ENCODE measurements at places on chromosomes 3 and 15.
A peak's percentile ranks its signal among the peaks of the same experiment; 100 is the strongest.

GRCh38 chr15:63891079-63891767 lies 57.5 kb upstream of the HERC1 start:
- peak; percentile 77 for DNase-seq

DNA sequence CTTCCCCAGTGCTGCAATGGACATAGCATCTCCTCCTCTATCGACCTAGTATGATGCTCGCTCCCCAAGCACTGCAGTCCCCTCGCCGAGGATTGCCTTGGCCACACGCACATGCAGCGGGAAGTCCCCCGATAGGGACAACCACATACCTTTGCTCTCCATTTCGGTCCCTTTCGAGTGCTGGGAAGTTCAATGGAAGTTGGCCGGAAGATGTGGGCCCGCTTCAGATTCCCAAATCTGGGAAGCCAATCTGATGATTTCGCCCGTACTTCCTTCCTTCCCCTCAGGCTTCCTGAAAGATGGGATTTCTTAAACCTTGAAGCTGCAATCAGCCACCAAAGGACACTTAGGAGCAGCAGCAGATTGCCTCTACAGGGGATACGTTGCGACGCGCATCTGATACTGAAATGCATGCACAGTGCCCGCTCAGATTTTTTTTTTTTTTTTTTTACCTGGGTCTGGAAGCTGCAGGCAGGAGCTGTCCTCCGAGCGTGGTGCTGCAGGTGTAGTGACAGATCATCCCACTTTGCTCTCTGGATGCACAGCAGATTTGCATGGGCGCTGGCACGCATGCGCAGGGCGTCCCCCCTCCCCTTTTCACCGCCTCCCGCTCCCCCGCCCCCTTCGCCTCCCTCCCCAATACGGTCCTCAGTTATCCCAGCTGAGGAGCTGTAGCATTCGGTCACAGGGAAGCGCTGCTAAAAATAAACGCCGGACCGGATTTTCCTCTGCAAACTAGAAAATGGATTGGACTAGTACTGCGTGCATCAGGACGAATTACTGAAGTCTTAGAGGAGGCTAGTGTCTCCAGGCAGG lies at the start of gene FGF12:
Gene FGF12, minus strand, starts transcription at position 510 of the 816 bp plus-strand sequence.
- peak; percentile 14 for DNase-seq

- DNase-seq, result no peak
Measured at GRCh38 chr3:20141851-20142250, 44.2 kb downstream of the SGO1 start.

DNA sequence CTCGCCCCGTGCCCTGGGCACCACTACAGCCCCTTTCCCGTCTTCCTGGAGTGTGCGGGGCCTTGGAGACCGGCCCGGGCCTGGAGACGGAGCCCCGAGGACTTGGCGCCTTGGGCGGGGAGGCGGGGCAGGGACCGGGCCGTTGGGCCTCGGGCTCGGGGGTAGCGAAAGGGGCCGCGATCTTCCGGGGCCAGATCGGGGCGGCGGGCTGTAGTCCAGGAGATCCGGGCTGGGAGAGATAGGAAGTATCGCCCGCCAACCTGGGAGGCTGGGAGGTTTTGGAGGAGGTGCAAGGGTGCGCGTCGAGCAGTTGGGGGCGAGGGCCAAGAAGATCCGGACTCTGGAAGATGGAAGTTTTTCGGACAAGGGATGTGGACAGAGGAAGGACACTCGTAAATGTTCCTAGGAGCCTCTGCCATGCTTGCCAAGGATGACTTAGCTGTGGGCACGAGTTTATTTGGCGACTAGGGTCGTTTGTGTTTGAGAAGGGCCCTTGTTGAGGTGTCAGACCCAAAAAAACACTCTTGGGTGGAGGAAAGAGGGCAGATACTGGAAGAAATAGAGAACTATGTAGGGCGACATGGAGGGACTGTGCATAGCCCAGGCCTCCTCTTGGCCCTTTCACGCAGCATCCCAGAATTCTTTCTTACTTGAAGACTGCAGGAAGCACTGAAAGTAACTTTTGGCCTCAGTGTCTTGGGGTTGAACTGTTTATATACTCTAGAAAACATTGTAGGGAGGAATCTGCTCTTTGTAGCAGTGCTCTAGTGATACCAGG lies 712 bp downstream of the RTF1 start:
- DNase-seq, result peak; percentile 30

GRCh38 chr3:52429779-52430415 lies 15.0 kb downstream of the SEMA3G start:
- no peak for DNase-seq

DNA sequence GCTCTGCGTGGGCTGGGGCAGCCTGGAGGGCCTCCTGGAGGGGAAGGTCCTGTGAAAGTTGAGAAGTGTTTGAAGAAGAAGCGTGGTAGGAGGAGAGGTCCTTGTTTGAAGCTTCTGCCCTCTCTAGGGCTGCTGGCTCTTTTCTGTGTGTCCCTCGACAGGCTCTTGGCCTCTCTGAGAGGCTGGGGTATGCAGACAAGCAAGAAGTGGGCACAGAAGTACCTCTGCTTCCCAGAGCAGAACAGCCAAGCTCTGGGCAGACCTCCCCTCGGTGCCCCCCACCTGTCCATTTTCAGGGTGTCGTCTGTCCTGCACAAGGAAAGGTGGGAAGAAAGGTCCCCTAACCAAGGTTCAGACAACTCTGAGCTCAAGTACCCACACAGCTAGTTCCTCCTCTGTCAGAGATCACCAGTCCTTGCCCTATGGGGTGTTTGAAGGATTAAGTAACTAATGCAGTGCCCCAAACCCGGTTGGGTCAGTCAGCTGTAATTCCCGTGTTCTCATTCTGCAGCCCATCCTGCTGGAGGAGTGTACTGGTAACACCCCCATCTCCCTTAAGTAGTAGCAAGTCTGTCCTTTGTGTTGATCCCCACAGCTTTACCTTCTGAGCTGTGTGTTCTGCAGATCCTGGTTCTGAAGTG lies 6.3 kb downstream of the CSK start:
- DNase-seq, result peak; percentile 35

GRCh38 chr3:148697306-148698189 lies at the start of gene AGTR1:
Gene AGTR1, plus strand, starts transcription at chr3:148697903. Its CDS starts 43,133 bp downstream, at chr3:148741036.
- no peak for DNase-seq

- DNase-seq, result no peak
Measured at GRCh38 chr3:113450911-113451310, 9.6 kb upstream of the CFAP44 start.

DNA sequence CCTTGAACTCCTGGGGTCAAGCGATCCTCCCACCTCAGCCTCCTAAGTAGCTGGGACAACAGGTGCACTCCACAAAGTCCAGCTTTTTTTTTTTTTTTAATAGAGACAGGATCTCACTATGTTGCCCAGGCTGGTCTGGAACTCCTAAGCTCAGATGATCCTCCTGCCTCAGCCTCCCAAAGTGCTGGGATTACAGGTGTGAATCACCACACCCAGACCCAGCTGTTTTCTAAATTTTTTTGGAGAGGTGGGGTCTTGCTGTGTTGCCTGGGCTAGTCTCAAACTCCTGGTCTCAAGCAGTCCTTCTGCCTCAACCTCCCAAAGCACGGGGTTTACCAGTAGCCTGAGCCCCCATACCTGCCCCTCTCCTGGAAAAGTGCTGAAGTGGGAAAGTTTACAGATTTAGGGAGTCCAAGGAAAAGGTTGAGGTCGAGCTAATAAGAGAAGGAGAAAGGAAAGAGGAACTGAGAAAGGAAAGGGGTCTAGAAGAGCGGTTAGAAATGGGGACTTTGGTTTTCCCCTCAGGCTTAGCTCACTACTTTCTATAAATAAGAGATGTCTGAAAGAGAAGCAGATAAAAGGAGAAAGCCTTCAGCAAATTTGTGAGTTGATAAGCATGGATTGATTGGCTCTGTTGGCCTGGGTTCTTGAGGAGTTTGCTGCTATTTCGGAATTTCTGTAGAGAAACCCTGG lies 23.6 kb downstream of the UBE2E1 start:
- no peak for DNase-seq

DNA sequence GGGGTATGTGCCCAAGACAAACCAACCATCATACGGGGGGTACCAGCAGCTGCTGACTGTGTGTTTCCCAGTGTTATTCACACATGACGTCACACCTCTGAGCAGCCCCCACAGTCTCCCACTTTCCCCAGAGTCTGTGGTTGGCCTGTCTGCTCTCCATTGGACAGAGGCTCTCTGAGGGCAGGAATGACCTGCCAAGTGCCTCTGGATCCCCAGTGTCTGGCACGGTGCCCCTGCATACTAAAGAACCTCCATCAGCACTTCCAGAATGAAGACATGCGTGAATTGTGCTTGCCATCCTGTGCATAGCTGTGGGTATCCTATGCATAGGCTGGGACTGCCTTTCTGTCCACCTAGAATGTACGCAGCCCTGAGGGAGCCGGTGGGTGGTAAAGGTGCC lies 3.5 kb upstream of the CCDC9B start:
- no peak for DNase-seq

GRCh38 chr15:40282147-40282868 lies 556 bp downstream of the ANKRD63 start:
- DNase-seq, result peak; percentile 59

- peak; percentile 67 for DNase-seq
Measured at GRCh38 chr3:152737021-152737908, 97.7 kb upstream of the P2RY1 start.

- no peak for DNase-seq
Measured at GRCh38 chr3:42957573-42957972, 21.5 kb upstream of the GASK1A start.

DNA sequence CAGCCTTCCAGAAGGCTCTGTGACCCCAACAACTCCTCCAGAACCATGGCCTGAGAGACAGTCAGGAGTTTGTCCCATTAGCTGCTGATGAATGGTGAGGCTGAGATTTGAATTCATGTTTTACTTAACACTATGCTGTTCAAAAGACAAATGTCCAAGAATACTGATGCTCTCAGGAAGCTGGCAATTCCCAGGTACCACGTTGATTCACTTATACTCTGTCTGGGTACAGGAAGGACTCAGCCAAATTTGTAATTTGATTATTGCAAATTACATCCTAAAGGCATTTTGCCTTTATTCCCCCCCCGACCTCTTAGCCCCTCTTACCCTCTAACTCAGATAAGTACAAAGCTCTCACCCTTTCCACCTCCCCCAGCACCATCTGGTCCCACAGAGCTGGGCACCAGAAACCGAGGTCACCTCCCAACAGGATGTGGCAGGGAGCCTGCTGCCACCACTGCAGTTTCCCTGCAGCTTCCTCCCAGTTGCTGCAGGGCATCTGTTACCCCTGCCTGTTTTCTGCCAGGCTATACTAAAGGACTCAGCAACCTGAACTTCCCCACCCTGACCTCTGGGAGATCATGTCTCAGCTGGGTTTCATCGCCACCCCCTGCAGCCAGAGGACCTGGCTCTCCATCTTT lies 33.6 kb downstream of the EAF1 start:
- peak; percentile 28 for DNase-seq

DNA sequence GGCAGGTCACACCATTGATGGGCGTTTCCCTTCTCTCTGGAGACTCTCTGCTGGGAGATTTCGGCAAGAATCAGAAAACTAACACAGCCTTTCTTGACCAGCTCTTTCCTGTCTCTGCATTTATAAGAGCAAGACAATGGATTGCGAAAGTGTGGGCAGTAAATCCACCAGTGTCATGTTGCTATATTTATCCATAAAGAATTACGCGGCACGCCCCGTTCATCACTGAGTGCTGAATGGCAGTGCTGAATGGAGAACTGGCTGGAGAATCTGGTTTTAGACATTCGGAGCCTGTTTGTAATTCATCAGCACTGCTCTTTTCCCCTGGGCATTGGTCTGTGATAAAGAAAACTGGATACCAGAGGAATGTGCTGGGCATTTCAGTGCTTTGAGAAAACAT lies 2.0 kb upstream of the CEMIP start:
- no peak for DNase-seq

- DNase-seq, result no peak
Measured at GRCh38 chr3:1513662-1514061, 420.8 kb downstream of the CNTN6 start.

DNA sequence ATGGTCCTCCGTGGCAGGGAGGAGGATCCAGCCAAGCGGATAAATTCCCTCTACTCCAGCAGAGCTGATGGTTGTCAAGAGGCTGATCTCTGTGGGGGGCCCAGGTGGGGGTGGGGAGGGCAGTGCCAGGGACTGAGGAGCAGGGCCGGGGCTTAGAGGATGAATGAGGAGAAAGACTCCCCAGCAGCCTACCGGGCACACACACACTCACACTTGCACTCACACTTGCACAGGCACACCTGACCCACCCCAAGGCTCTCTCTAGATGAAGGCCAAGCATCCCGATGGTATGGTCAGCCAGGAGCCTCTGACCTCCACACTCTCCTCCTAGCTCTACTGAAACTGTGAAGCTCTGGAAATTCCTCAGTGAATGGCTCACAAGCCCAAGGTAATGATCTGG lies 131.3 kb upstream of the PRR20G start:
- DNase-seq, result no peak

- DNase-seq, result peak; percentile 72
Measured at GRCh38 chr15:50353251-50353974, 1.6 kb downstream of the GABPB1 start.

DNA sequence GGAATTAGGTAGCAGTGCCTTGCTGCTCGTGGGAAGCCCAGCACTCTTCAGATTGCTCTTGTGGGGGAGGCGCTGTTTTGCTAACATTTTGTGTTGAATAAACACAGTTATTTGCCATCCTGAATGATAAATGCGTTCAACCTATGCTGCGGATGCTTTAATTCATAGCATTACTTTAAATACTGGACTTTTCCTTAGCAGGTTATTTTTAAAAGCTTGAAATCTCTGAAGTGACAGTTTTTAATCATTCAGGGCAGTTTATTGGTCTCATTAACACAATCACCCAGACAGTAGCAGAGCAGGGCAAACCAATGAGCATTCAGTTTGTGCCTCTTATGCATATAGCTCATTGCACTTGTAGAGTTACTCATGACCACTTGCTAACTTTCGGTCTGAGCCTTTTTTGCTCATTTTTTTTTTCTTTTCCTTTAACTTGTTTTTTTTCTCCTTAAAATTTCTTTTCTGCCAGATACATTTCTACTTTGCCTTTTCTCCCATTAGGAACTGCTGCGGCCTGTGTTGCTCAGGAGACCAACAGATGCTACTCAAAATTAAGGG lies 5.2 kb downstream of the CACNA2D3 start:
- DNase-seq, result no peak

DNA sequence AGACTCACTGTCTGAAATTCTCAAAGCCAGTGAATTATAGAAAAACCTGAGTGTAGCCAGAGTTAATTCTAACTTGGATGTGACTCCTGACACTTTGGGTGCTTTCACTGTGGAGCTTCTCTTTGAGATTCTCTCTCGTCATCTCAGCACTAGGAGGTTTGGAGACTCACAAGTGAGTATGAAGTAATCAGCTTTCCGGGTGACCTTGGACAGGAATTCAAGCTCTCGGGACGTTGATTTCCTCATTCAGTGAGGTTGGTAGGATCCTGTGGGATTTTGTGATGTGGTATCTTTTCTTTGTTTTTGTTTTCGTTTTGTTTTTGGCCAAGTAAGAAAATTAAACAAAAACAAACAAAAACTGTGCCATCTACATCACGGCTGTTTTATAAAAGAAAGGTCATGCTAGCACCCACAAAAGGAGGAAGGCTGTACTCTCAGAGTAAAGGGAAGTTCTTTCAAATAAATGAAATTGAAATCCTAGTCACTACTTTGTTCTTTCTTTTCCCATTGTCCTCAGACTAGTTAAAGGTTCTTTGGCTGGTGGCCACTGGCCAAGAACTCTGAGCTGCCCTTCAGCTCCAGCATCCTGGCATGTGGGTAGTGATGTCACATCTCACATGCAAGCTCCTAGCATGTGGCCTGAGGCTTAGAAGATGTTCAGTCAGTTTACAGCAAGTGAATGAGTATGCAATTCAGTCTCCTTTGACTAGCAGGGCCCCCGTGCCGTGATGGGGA lies 263.3 kb upstream of the TPM1 start:
- DNase-seq, result no peak

All from activated CD4-positive, alpha-beta T cell treated with anti-CD3 and anti-CD28 coated beads, Interleukin-10, Interleukin-2, amounts not matched to agents 100 ng/mL and 50 ng/mL, durations not matched to agents 16 hours and 8 hours (primary cell).